ENCODE measurements at places on chromosomes 2 and 18.
A peak's percentile ranks its signal among the peaks of the same experiment; 100 is the strongest.

GRCh38 chr18:73842795-73843394 lies 304.7 kb downstream of the FBXO15 start:
- no peak for DNase-seq

GRCh38 chr2:127664065-127664894 lies 11.1 kb downstream of the LIMS2 start:
- no peak for DNase-seq

DNA sequence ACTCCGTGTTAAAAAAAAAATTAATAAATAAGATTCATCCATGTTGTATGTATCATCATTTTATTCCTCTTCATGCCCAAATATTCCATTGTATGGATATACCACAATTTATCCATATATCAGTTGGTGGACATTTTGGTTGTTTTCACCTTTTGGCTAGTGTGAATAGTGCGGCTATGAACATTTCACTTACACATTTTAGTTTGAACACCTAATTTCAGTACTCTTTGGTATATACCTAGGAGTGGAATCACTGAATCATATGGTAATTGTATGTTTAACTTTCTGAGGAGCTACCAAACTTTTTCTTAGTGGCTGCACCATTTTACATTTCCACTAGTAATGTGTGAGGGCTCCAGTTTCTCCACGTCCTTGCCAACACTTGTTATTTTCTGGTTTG lies 20.0 kb downstream of the CDCA7 start:
- no peak for DNase-seq

GRCh38 chr2:7725171-7725849 lies 808.1 kb downstream of the RNF144A start:
- peak; percentile 56 for DNase-seq

DNA sequence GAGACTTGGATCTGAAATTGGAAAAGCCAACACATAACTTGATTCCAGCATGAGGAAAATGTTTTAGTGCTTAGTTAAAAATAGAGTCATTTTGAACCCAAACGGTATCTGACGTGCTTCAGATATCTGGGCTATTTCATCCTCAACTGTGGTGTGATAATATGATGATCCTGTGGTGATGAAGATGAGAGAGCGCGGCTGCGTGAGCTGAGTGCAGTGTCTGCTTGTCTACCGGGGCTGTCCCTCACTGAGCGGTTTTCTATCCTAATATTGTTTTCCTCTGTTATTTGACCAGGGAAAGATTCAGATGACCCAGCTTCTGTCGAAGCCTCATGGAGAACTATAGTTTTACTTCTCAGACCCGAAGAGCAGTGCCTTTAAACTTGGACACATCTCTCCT lies 5.8 kb downstream of the TWIST2 start:
- no peak for DNase-seq

GRCh38 chr2:119441376-119442225 lies 9.9 kb downstream of the TMEM37 start:
- no peak for DNase-seq

DNA sequence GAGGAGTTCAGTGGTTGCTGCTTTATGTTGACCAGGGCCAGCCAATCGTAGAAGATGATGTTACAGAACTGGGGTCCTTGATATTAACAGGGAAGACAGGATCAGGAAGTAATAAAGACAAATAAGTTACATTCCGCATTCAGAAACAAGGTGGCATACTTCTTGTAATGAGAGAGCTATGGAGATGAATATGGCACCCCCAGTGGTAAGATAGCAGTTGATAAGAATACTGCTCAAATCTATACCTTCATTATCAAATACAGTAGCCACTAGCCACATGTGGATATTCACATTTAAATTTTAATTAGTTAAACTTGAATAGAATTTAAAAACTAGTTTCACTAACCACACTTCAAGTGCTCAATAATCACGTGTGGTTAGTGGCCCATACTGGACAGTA lies 290.4 kb upstream of the RBMS1 start:
- no peak for DNase-seq

DNA sequence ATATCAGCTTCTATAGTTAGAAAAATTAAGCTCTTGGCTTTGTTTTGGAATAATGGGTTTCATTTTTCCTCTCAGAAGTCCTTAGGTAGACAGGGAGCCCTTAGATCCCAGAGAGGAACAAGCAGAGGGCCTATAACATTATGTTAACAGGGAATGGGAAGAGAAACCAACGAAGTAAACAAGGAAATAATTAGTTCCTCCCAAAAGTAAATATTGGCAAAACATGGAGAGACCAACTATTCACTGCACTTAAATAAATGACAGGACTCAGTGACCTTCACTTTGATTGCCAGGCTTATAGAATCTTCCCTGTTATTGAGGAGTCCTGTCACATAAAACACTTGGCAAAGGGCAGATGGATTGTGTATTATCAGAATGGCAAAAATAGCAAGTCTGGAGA lies 5.3 kb downstream of the CRIM1 start:
- DNase-seq, result no peak

GRCh38 chr2:157696036-157696435 lies 67.4 kb upstream of the ACVR1C start:
- no peak for DNase-seq

DNA sequence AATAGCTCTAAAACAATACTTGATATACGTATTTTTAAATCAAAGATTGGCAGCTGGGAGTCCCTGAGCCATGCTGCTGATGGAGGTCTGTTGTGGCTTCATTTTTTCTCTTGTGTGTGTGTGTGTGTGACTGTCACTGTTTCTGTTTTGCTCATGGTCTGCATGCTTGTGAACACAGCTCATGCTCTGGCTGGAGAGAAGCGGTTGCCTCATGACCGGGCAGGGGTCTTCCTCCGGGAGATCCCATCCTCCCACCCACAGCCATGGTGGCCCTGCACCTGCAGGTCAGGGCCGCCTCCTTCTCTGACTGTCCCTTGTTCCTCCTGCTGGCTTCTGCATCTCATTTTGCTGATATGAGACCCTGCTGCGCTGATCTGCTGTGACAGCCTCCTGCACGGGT lies 47.3 kb upstream of the GALR1 start:
- DNase-seq, result no peak

DNA sequence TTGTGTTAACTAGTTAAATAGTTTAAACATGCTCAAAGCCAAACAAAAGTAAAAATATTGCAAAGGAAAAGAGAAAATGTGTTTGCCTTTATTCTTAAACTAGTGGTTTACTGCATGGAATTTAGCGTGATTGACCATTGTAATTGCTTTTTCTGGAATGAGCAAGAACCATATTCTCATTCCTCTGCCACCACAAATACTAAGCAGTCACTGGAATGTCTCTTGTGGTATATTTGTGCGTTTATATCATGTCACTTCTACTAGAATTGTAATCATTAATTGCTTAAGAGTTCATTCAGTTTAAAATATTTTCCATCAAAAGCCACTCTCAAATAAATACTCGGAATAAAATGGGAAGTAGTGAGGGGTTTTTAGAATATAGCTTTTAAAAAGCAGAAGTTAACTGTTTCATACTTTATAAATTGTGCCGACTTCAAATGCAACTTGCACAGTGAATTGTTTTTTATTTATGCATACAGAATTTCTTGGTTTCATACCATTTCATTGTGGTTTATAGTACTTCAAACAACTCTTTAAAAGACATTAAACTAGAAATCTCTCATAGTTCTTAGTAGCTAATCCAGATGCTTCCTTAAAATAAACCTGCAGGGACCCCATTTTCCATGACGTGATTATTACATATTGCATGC lies 288.1 kb downstream of the EPHA4 start:
- DNase-seq, result no peak

DNA sequence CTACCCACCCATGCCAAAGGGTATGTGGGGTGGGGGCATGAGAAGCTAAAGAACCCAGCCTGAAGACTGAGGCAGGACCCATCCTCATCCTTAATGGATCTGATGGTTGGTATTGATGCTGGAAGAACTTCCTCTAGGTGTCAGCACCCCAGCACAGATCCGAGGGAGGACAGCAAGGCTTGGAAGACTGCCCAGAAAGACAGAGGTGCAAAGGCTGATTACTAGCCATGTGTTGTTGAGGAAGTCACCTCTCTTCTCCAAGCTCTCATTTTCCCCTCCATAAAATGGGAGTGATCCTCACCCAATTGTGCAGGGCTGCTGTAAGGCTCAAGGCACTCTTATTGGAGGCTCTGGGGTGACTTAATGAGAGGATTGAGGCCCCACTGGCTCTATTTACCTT lies 256.5 kb downstream of the CELF4 start:
- no peak for DNase-seq

DNA sequence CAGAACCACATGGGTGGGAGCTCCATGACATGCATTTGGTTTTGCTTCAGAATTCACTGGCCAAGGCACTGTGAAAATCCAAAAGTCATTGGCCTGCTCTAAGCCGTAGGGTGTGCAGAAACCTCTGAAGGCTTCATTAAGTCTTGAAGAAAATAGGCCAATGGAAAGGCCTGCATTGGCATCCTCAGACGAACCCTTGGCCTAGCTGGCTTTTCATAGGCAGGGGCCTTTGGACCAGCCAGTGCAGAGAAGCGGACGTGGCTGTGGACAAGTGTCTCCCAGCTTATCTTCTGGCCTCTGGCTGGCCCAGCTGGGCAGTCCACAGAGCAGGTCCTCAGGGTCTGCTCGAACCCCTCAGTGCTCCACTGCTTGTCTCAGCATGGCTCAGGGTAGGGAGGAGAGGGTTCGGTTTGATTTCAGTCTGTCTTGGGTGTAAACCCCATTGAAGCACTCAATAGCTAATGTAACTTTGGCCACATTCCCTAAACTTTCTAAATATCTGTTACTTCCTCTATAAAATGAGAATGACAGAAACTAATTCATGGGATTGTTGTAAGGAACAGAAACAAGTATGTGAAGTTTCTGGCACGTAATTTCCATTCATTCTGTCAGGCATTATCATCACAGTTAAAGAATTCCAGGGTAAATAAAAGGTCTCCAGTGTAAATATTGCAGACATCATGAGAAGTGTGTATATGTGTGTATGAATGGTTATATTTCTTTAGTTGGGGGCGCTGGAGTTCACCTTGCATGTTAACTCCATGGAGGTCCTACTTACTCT lies 125.5 kb downstream of the TFCP2L1 start:
- DNase-seq, result no peak

GRCh38 chr18:8747440-8747937 lies 42.1 kb downstream of the MTCL1 start:
- DNase-seq, result no peak

DNA sequence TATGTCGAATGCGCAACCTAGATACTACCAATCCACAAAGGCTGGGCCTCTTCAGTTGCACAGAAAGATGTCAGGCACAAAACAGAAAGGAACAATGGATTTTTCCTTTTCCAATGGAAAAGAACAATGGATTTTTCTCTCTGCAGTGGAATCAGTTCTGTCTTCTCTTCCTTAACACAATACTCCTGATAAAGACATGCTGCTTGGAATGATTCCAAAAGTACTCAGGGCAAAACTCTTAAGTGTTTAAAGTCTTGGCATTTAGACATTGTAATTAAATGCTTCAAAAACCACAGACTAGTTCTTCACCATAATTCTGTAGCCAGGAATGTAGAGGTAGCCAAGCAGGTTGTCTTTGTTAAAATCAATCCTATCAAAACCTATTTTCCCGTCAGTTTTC lies 46.7 kb upstream of the FLACC1 start:
- no peak for DNase-seq

DNA sequence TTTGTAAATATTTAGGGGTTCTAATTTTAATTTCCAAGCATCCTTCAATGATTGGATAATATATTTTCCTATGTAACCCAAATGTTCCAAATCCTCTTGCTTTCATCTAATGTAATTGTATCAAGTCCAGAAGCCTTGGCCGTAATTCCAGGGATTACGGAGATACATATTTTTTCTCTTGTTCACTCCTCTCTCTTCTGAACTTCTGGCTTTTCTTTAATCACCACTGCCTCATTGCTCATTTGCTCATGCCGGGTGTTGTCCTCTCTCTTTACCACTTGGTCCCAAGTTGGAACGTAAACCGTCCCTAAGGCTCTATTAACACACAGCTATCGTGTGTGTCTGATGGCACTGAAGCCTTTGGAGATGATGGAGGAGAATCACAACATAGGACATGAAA lies 188.7 kb upstream of the COL3A1 start:
- no peak for DNase-seq

DNA sequence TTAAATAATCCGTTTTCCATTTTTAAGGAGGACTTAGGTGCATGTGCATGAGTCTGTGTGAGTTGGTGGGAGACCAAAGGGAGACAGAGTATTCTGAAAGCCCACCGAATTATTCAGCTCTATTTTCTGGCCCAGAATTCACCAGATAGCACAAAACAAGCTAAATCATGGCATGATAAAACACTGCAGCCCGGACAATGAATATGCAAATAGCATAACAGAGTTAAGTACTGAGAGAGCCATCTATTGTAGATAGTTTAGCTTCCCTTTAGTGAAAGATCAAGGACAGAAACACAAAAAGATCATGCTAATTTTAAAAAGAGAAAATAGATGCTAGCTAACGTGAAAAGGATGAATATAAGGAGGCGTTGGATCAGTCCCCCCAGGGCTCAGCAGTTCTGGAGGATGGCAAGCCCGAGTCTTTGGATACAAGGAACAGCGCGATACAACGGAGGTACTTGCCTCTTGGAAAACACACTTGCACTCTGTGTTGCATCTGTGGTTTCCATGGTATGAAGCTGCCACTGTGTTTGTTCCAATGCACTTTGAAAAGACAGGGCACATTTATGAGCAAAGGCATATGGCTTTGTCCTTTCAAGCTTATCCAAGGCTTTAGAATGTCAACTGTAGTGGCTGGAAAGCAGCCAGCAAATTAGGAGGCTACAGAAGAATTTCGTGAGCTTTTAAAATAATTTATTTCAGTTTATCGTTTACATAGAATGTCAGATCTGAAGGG lies 119.9 kb downstream of the LYPD1 start:
- DNase-seq, result no peak

DNA sequence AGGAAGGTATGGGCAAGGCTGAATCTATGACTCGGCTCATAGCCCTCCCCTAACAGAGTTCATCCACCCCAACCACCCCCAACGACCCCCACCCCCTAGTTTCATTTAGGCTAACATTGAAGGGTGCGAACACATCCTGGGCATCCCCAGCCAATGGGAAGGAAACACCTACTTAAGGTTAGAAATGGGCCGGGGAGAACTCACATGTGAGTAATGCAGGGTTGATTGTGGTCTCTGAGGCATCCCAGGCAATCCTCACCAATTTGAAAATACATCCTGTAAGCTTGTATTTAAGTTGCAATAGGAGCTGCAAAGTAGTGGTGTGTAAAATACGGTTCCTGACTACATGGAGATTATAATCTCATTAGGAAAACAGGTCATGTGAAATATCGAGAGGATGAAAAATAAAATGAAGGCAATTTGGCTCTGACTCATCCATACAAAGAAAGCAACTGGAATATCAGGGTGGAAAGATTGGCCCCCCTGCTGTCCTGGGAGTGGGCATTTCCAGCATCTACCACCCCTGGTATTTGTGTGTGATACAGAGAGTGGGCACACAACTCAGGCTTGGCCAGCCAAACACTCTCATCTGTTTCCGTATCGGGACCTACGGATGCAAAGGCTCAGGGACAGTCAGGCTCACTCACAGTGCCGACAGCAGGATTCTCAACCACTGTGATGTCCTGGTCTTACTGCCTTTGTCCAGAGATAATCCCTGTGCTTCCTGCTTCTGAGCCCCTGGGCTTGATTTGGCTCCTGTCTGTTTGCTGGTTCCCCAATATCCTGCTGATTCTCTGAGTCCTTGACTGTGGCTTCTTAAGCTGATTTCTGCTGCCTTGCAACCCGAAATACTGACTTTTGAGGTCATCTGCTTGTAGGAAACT lies 90.0 kb upstream of the NCKAP5 start:
- DNase-seq, result no peak
